ENCODE measurements at places on chromosomes 1 and 21. TPM values are rescaled to one million over a fixed set of nuclear protein-coding genes. Genes with fewer than 3 reads are reported as not detected.

- peaks cover 42% of the 10 kb centered on the region for H3K36me3 ChIP-seq
- no peaks in the 10 kb centered on the region for H3K27me3 ChIP-seq
- peak overlapping the region; percentile 47 for H3K4me3 ChIP-seq
- peaks cover 88% of the 10 kb centered on the region for H3K4me1 ChIP-seq
Measured at GRCh38 chr1:66346057-66346795, 187.7 kb upstream of the SGIP1 start.

DNA sequence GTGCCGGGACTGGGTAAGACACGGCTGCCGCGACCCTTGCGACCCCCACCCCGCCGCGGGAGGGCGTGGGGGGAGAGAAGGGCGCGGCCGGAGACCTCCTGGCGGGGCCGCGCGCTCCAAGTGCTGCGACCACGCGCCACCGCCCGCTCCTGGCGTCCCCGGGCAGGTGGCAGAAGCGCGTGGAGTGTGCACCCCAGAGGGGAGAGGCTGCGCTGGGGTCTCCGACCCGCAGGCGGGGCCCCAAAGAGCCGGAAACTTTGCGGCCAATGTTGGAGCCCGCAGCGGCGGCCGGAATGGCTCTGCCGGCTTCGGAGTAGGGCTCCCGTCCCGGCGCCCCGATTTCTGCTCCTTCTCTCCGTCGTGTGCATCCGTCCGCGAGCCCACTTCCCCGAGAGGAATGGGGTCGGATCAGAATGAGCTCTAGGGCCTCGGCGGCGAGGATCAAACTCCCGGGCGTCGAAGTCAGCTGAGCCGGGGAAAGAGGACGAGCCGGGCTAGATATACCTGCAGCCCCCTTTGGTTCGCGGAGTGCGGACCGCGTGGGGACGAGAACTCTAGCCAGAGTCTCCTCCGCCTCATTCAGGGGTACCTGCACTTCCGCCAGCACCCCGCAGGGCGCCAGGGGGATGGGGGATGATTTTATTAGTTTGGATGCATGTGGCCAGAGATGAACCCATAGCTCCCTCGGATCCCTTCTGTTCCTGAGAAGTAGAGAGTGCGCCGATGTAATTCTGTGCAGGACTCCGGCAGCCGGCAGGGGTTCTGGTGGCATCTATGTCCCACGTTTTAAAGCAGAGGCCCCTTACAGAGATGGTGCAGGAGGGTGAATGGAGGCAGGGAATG is 751 bp downstream of the STUM start:
- peak overlapping the region; percentile 49 for H3K4me3 ChIP-seq
- DNase-seq = peak; percentile 20
- peaks cover 13% of the 10 kb centered on the region for H3K4me1 ChIP-seq
- peaks cover 49% of the 10 kb centered on the region for H3K27me3 ChIP-seq

Gene OLFM3
- total RNA-seq = not detected

- no peak for DNase-seq
- no peak overlapping the region for H3K4me3 ChIP-seq
- no peak overlapping the region for H3K27ac ChIP-seq
- H3K27me3 ChIP-seq = no peaks in the 10 kb centered on the region
- H3K36me3 ChIP-seq = peaks cover 3% of the 10 kb centered on the region
- H3K4me1 ChIP-seq = peaks cover 21% of the 10 kb centered on the region
Measured at GRCh38 chr1:27554293-27554692, 49.7 kb downstream of the AHDC1 start.
